Bone marrow (tissue), 2 donors: ENCODE measurements at places on chromosomes 5 and 9.

- no peak for DNase-seq
These were observed 32.6 kb upstream of the IRX4 start for GRCh38 chr5:1915316-1915715.

- no peak for DNase-seq
These were observed 65.8 kb upstream of the CHD1 start for GRCh38 chr5:98994611-98995010.

- no peak for DNase-seq
These were observed 199.1 kb downstream of the MTRR start for GRCh38 chr5:8068078-8068477.

DNA sequence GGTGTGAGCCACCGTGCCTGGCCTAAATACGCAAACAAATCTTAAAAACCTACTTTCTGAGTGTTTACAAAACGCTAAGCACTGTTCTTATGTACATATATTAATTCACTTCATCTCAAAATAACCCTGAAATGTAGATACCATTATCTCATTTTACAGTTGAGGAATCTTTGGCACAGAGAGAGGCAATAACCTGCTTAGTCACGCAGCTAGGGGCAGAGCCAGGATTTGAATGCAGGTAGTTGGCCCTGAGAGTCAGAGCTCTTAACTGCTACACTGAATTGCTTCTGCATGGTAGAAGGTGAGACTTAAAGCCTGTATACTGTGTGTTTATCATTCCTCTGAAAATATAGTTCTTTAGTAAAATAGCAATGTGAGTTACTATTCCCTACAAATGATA is 21.9 kb downstream of the ARHGEF37 start:
- no peak for DNase-seq

DNA sequence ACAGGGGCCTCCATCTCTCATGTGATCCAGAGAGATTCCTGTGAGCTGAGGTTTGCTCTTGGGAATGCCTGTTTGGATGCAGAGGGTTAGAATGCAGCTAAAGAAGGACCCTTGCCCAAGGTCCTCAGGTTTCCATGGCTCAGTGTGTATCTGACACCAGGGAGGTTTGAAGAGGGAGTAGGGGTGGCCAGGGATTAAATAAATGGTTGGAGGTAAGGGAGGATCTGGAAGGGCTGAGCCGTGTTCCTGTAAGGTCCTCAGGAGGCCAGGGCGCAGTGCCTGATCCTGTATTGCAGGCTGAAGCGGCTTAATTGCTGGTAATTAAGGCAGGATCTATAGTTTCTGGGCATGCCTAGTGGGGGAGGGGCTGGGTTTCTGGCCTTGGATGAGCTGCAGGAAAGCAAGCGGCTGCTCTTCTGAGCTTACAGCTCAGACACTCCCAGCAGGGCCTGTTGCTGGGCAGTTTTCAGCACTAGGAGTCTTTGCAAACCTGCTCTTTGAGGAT is 41.5 kb upstream of the MAP1B start:
- no peak for DNase-seq

- no peak for DNase-seq
These were observed 14.2 kb upstream of the PPP1R2B start for GRCh38 chr5:156835905-156836304.

DNA sequence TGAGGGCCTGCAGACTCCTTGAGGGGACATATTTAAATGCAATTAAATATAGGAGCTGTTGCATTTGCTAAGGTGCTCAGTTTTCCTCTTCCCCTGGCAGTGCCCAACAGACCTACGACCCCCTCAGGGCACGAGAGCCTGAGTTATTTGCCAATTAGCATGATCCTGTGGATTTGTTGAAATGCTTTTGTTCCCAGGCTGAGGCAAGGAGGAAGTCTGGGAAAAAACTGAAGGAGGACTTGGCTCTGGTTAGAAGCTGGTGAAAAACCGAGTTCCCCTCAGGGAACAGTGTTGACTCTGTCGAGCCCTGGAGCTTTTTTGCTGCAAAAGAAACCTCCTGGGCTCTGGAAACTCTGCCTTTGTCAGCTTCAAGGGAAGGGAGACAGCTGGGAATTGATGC is 103.6 kb upstream of the SHB start:
- no peak for DNase-seq

DNA sequence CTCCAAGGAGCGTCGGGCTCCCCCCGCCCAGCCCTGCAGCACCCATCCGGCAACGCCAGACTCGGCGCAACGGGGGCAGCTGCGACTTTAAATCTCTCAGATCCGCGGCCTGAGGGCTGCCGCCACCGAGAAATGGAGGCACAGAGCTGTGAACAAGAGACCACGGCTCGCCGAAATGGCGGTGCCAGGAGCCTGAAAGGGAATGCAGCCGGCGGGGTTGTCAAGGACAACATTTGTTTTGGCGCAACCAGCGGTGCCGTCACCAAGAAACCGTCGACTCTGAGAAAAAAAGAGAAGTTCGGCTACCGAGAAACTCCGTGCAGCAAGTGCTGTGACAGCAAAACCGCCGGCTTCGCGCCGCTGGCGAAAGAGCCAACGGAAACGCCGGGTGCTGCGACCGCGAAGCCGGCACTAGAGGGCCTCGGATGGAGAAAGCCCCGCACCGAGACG is 2.1 kb upstream of the ANXA2R start:
- peak; percentile 88 for DNase-seq

- DNase-seq: no peak
These were observed 115.2 kb upstream of the WWC1 start for GRCh38 chr5:168176251-168176650.

DNA sequence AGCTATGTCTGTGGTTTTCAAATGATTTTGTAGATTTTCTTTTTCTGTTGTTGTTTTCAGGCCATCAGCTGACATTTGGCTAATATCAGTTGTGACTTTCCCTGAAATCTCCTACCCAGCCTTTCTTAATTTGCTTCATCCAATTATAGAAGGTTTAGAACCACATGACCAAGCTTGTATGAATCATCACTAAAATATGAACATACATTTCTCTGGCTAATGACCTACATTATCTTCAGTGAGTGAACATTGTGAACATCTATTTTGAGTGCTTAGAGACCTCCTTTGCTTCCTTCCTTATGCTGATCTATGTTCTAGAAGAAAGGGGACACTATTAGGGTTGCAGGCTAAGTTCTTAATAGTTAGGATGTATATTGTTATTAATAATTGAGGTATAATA is 532.5 kb downstream of the RAB3C start:
- no peak for DNase-seq

DNA sequence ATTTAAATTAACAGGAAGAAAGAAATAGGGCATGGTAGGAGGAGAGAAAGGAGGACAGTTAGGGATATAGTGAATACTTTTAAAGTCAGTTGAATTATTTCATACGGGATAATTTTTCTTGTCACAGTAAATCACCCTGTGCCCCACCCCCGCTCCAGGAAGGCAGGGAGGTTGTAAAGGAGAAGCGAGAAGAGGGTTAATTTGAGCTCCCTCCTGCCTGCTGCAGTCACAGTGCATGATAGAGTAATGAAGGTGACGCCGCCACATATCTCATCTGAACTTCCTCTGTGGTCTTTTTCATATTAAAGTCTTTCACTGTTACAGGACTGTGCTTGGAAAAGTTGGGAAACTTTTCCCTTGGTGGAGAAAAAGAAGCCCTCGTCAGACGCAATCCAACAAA is 896 bp upstream of the PCSK5 start:
- no peak for DNase-seq

DNA sequence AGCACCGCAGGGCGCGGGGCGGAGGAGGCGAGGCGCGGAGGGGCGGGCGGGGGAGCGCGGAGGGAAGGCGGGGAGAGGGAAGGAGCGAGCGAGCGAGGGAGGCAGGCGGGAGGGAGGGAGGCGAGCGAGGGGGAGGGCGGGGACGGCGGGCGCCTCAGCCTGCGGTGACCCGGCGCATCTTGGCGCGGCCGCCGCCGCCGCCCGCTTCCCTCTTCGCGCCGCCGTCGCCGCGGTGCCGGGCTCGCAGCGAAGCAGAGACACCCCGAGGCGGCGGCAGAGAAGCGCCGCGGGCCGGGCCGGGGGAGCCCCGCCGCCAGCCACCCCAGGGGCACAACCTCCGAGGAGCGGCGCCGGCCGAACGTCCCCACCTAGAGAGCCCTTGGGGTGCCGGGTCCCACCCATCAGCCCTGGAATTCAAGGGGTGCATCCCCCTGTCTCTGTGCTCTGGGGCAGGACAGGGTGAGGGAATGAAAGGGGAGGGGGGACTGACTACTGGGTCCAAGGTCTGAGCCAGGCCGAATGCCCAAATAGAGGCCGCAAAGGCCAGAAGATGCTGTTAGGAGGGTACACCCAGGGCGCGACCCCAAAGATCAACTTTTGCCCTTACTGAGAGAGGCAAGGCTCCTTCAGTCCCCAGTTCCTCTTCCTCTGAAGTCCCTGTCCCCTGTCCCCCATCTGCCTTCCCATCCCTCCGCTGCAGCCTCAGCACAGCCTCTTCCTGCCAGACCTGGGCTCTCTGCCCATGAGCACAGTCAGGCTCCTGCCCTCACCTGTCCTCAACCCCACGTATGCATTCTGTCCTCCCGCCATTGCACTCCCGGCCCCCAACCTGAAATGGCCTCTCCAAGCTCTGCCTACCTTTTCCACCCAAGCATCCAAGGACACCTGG is at the start of gene ADAMTS2:
Gene ADAMTS2, minus strand, starts transcription at position 29 of the 889 bp plus-strand sequence. CDS start 133 bp downstream, outside the sequence.
- no peak for DNase-seq

DNA sequence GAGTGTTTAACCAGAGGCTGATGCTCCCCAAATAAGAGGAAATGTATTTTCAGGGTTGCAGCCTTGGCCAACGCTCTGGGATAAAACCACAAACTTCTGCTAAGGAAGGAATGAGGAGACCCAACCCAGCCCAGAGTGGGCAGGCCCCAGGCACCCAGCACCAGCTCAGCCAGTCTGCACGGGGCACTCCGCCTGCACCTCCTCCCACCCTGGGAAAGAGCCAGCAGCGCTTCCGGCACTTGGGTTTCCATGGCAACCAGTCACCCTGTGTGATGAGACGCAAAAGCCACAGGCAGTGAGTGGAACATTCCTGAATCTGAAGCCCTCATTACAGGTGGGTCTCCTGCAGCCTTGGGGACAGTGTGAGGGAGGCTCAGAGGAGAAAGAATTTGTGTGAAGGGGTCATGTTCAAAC is 85.2 kb upstream of the ZBTB43 start:
- peak; percentile 25 for DNase-seq

DNA sequence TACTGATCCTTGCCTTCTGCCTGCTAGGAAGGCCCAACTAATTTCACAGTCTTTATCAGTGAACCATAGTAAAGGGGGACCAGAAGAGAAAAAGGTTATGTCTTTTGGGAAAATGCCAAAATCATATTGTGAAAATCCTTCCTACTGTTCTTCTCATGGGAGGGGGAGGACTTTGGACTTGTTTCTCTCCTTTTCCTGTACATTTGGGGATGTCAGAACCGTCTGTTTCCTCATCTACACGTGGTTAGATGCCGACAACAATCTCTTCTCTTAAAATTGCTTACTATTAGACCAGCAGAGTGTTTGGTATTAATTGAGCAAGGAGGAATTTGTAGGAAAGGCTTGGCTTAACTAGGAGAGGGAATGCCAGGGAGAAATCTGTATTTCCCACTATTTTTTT is 77.2 kb downstream of the TMC1 start:
- no peak for DNase-seq

GRCh38 chr5:60184606-60185005 is 291.1 kb upstream of the PDE4D start:
- DNase-seq: no peak

GRCh38 chr9:127264462-127265219 is at the start of gene GARNL3:
Gene GARNL3 (plus strand): TSS chr9:127264774. CDS start chr9:127264878, 104 bp downstream.
- no peak for DNase-seq

GRCh38 chr5:159442206-159442850 is 112.0 kb upstream of the IL12B start:
- no peak for DNase-seq

GRCh38 chr9:114496011-114496410 is 9.3 kb downstream of the WHRN start:
- no peak for DNase-seq

DNA sequence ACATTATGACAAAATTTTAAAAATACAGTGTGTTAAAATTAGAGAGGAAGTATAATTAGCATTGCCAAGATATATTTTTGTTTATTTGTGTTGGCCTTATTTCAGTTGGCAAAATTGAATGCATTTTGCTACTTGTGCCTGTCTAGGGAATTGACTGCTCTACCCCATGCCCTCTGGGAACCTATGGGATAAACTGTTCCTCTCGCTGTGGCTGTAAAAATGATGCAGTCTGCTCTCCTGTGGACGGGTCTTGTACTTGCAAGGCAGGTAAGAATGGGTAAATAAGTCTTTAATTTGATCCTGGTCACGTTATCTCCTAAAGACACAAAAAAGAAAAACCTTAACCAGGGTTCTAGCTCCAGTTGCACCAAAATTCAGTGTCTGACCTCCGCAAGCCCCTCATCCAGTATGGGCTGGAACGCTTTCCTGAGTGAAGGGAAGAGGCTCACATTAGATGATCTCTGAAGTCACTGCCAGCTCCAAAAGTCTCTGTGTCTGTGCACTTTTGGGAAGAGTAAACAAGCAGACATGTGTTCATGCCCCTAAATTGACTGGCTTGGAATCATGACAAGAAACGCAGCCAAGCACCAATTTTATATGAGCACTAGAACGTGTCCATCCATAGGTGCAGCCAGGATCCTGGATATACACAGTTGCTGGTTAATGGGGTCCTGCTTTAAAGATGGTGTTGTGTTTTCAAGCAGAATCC is 98.3 kb upstream of the PRRC1 start:
- no peak for DNase-seq

GRCh38 chr5:141430332-141431113 is at the start of gene PCDHGA12:
Gene PCDHGA12 (plus strand): TSS chr5:141430507. CDS start chr5:141430760, 253 bp downstream.
- DNase-seq: no peak

- DNase-seq: peak; percentile 53
These were observed 18.1 kb downstream of the KYAT1 start for GRCh38 chr9:128863647-128864046.

- no peak for DNase-seq
These were observed 66.5 kb upstream of the SMIM15 start for GRCh38 chr5:61228691-61229280.

DNA sequence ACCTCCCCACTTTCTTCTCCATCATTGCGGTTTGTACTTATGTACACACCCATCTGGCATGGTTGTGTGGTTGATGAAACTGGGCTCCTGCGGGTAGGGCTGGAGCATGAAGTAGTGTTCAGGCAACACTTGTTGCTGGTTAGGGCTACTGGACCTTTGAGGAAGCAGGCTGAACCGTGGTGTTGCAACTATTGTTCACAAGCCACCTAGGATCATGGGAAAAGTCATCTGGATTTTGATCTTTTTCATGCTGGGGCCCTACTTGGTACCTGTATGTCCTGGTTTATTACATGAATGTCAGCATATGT is 40.1 kb upstream of the TIFAB start:
- no peak for DNase-seq

DNA sequence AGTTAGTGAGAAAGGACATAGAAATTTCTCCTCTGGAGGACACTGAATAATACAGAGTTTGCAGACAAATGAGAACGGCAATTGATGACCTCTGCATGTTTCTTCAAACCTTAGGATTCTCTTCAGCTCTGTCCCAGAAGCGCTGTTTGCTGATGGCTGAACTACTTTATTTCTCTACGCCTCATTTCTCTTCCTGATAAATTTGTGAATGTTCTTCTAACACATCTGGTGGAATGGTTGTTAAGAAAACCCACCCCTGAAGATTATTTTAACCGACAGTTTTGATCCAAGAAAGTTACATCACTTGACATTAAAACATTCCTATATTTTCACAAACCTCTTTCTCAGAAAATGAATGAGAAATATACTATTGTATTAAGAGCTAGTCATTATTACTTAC is 1150.6 kb downstream of the DTWD2 start:
- DNase-seq: no peak

GRCh38 chr5:52811067-52811749 is 23.5 kb downstream of the ITGA1 start:
- no peak for DNase-seq

- DNase-seq: no peak
These were observed 252.5 kb downstream of the TRIM32 start for GRCh38 chr9:116939614-116940013.
